ENCODE measurements at places on chromosomes 11 and 22.

GRCh38 chr11:69383372-69384250 is 89.7 kb downstream of the MYEOV start:
- no peaks in the 10 kb centered on the region for H3K36me3 ChIP-seq
- H3K4me3 ChIP-seq = no peak overlapping the region
- H3K27ac ChIP-seq = no peak overlapping the region
- H3K4me1 ChIP-seq = no peaks in the 10 kb centered on the region

DNA sequence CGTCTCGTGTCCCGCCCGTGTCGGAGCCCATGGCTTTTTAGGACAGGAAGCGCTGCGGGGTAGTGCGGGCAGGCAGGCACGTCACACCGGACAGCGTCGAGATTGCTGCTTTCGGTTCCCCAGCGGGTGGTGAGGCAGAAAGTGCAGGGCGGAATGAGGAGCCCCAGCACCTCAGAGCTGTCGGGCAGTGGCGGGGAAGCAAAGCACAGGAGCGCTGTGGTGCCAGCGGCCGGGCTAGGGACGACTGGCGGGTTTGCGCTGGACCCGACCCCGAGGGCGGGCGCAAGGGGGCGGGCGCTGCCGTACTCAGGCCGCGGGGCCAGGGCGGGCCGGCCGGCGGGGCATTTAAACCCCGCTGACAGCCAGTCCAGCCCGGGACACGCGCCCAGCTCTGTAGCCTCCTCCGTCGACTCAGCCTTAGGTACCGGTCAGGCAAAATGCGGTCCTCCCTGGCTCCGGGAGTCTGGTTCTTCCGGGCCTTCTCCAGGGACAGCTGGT is at the start of gene SLC37A2:
Gene SLC37A2, plus strand, starts transcription at position 375 of the 498 bp plus-strand sequence. Its CDS starts 63 bp downstream, at position 438.
- no peaks in the 10 kb centered on the region for H3K36me3 ChIP-seq
- no peak within 1 kb of the TSS for H3K27ac ChIP-seq
- DNase-seq = peak; percentile 21

GRCh38 chr11:17477361-17477760 is 716 bp upstream of the ABCC8 start:
- H3K27me3 ChIP-seq = no peaks in the 10 kb centered on the region
- H3K4me1 ChIP-seq = no peaks in the 10 kb centered on the region
- DNase-seq = no peak
- H3K27ac ChIP-seq = no peak overlapping the region
- no peaks in the 10 kb centered on the region for H3K36me3 ChIP-seq

GRCh38 chr11:78385205-78385604 is 32.4 kb downstream of the GAB2 start:
- no peaks in the 10 kb centered on the region for H3K27me3 ChIP-seq
- no peaks in the 10 kb centered on the region for H3K4me1 ChIP-seq
- no peak overlapping the region for H3K27ac ChIP-seq
- no peak overlapping the region for H3K4me3 ChIP-seq

- H3K27ac ChIP-seq = no peak overlapping the region
- H3K36me3 ChIP-seq = no peaks in the 10 kb centered on the region
- H3K4me1 ChIP-seq = peaks cover 28% of the 10 kb centered on the region
- H3K27me3 ChIP-seq = no peaks in the 10 kb centered on the region
These were observed 2.4 kb upstream of the CTSD start for GRCh38 chr11:1765871-1766718.

DNA sequence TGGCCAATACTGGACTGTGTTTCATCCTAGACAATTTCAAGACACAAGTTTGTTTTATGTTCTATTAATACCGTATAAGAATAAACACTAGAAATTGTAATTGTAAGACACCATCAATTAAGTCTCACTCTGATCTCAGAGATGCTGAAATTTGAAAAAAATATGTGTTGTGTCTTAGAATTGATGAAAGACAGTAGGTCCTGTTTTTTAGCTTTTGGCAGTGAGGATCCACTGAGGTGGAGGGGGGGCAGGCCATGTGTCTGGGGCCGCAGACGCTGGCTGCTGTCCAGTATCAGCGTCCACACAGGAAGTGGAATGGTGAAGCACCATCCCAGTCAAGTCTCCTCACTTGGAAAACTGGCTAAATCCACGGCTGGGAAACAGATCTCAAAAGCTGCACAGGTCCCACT is 22.5 kb upstream of the ALG8 start:
- DNase-seq = no peak
- H3K4me3 ChIP-seq = no peak overlapping the region
- no peaks in the 10 kb centered on the region for H3K4me1 ChIP-seq
- H3K36me3 ChIP-seq = no peaks in the 10 kb centered on the region
- no peak overlapping the region for H3K27ac ChIP-seq

DNA sequence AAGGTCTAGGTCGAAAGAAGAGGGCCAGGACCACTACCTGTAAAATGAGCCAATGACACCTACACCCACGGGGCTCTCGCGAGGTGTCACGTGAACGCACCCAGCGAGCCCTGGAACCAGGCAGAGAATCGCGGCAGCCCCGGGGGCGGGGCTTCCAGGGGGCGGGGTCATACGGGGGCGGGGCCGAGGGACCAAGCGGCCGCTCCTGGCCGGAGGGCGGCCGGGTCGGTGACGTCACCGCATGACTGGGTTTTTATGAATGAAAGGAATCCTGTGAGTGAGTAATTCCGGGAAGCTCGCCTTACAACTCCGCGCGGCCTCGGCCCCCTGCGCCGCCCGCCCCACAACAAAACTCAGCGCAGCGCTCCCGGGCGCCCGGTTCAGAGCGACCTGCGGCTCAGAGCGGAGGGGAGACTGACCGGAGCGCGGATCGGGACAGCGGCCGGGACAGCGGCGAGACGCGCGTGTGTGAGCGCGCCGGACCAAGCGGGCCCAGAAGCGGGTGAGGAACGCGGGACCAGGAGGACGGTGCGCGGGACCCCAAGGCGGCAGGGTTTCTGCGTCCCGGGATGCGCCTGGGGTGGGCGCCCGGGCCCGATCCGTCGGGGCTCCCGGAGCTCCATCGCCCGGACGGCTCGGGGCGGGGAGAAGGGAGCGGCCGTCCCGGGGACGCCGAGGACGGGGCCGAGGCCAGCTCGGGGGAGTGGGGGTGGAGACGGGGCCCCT is at the start of gene MAFF:
Gene MAFF, plus strand, starts transcription at position 284 of the 726 bp plus-strand sequence. CDS start 11,860 bp downstream, outside the sequence.
- DNase-seq = peak; percentile 80
- H3K4me1 ChIP-seq = peaks cover 32% of the 10 kb centered on the region
- H3K27me3 ChIP-seq = no peaks in the 10 kb centered on the region
- peak within 1 kb of the TSS; percentile 90 for H3K4me3 ChIP-seq
- no peaks in the 10 kb centered on the region for H3K36me3 ChIP-seq

DNA sequence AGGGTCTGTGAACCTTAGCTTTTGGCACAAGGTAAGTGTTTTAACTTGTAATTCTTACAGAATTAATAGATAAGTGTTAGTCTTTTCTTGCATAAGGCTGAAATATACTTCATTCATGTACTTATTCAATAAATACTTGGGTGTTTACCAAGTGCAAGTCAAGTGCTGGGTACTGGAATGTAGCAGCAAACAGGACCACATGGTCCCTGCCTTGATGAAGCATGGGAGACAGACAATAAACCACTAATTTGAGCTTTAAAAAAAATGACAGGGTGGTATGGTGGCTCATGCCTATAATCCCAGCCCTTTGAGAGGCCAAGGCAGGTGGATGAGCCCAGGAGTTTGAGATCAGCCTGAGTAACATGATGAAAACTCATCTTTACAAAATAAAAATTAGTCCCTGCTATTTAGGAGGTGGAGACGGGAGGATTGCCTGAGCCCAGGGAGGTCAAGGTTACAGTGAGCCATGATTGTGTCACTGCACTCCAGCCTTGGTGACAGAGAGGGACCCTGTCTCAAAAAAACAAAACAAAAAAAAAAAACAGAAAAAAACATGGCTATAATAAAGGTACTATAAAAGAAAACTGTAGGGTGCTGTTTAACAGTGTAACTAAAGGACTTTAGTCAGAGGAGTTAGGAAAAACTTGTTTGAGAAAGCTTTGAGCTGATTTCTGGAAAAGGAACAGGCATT is 11.1 kb downstream of the CCDC83 start:
- no peak for DNase-seq
- H3K27me3 ChIP-seq = no peaks in the 10 kb centered on the region
- H3K4me1 ChIP-seq = no peaks in the 10 kb centered on the region
- no peaks in the 10 kb centered on the region for H3K36me3 ChIP-seq
- no peak overlapping the region for H3K4me3 ChIP-seq
- no peak overlapping the region for H3K27ac ChIP-seq

DNA sequence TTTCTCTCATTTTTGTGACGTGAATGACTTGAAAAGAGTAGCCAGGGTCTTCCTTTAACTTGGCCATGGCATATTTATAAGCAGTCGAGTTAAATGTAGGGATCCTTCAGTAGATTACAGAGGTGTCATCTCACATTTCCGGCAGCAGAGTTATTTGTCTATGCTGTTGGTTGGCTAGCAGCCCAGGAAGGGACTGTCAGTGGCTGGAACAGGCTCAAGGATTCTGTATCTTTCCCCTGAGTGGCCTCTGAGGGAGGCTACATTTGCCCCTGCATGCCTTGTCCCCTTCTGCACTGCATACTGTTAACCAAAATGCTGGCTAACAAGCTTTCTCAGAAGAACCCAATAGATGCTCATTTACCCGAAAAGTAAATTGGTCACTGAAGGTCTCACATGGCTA is 187.6 kb downstream of the PGR start:
- no peak overlapping the region for H3K4me3 ChIP-seq
- no peaks in the 10 kb centered on the region for H3K4me1 ChIP-seq
- no peak for DNase-seq
- no peaks in the 10 kb centered on the region for H3K36me3 ChIP-seq

DNA sequence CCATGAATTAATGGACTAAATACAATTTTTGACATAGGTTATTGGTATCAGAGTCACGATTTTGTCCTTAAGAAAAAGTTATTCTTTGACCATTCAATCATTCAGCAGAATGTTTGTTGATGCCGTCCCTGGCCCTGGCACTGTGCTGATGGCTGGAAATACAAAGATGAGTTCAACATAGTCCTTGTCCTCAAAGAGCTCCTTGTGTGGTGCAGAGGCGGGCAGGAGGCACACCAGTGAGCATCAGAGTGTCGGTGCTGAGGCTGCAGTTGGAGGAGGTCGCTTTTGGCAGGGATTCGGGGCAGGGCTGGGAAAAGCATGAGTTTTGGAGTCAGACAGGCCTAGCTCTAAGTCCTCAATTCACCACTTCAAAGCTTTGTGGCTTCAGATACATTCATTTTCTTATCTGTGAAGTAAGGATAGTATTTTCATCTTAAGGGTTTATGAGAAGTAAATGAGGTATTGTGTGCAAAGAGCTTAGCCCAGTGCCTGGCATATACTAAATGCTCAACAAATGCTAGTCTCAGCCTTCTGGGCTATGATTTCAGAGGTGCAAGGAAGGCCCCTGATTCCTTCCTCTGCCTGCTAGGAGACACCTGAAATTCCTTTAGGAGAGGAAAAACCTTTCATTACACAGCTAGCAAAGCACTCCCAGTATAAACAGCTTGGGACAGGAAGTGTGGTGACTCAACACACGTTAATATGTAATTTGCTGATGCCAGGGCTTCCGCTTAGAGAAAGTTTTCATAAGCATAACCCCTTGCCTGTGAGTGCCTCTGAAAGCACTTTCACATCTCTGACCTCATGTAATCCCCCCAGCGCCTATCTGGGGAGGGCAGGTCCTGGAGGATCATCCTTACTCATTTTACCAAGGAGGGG is 113.8 kb downstream of the NECTIN1 start:
- H3K36me3 ChIP-seq = no peaks in the 10 kb centered on the region
- DNase-seq = no peak
- H3K27ac ChIP-seq = no peak overlapping the region

DNA sequence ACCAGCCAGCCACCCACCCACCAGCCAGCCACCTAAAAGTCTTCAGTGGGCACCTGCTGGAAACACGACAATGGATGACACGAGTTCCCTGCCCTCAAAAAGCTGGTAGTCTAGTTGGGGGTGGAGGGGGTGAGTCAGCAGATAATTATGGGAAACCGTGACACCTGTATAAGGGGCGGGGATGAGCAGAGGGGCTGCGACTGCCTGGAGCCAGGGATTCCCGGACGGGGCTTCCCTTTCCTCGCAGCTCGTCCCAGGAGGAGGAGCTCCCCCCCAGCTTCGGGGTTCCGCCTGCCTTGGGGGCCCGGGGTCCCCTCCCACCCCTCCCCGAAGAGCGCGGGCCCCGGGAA is 2.3 kb upstream of the RTN4RL2 start:
- no peak overlapping the region for H3K4me3 ChIP-seq
- no peak overlapping the region for H3K27ac ChIP-seq
- no peak for DNase-seq
- H3K4me1 ChIP-seq = peaks cover 40% of the 10 kb centered on the region
- peaks cover 17% of the 10 kb centered on the region for H3K27me3 ChIP-seq
- H3K36me3 ChIP-seq = no peaks in the 10 kb centered on the region

GRCh38 chr11:34631737-34632104 is 10.8 kb downstream of the EHF start:
- no peak overlapping the region for H3K4me3 ChIP-seq
- peaks cover 13% of the 10 kb centered on the region for H3K4me1 ChIP-seq
- no peak overlapping the region for H3K27ac ChIP-seq
- no peaks in the 10 kb centered on the region for H3K27me3 ChIP-seq
- H3K36me3 ChIP-seq = no peaks in the 10 kb centered on the region

GRCh38 chr11:106695506-106695905 is 322.8 kb downstream of the GUCY1A2 start:
- no peaks in the 10 kb centered on the region for H3K27me3 ChIP-seq
- no peak for DNase-seq
- H3K4me1 ChIP-seq = no peaks in the 10 kb centered on the region

GRCh38 chr11:130301002-130301401 is 13.7 kb downstream of the ZBTB44 start:
- no peak overlapping the region for H3K4me3 ChIP-seq
- no peak overlapping the region for H3K27ac ChIP-seq
- H3K4me1 ChIP-seq = no peaks in the 10 kb centered on the region

GRCh38 chr11:68424101-68424632 is 36.4 kb upstream of the PPP6R3 start:
- H3K27me3 ChIP-seq = no peaks in the 10 kb centered on the region
- H3K36me3 ChIP-seq = no peaks in the 10 kb centered on the region
- no peak overlapping the region for H3K4me3 ChIP-seq
- H3K4me1 ChIP-seq = no peaks in the 10 kb centered on the region
- no peak for DNase-seq

- peaks cover 23% of the 10 kb centered on the region for H3K4me1 ChIP-seq
- no peaks in the 10 kb centered on the region for H3K27me3 ChIP-seq
- no peak overlapping the region for H3K4me3 ChIP-seq
- DNase-seq = no peak
These were observed 44.8 kb downstream of the MMP20 start for GRCh38 chr11:102580185-102580951.

- H3K4me1 ChIP-seq = peaks cover 28% of the 10 kb centered on the region
- no peaks in the 10 kb centered on the region for H3K36me3 ChIP-seq
- H3K27ac ChIP-seq = no peak overlapping the region
- H3K4me3 ChIP-seq = no peak overlapping the region
These were observed 9.9 kb upstream of the CASP12 start for GRCh38 chr11:104908186-104908531.
